ENCODE measurements at places on chromosomes 3 and 15. TPM values are rescaled to one million over a fixed set of nuclear protein-coding genes. Genes with fewer than 3 reads are reported as not detected.
A peak's percentile ranks its signal among the peaks of the same experiment; 100 is the strongest.

GRCh38 chr3:117537949-117538348 lies 828.4 kb downstream of the TUSC7 start:
- no peaks in the 10 kb centered on the region for H3K27me3 ChIP-seq
- no peaks in the 10 kb centered on the region for H3K36me3 ChIP-seq
- H3K4me1 ChIP-seq: no peaks in the 10 kb centered on the region
- no peak overlapping the region for H3K4me3 ChIP-seq

- H3K27ac ChIP-seq: no peak overlapping the region
- H3K4me3 ChIP-seq: no peak overlapping the region
- no peak for DNase-seq
- no peaks in the 10 kb centered on the region for H3K4me1 ChIP-seq
- no peaks in the 10 kb centered on the region for H3K36me3 ChIP-seq
Observed at GRCh38 chr3:29695643-29696198, 414.9 kb downstream of the RBMS3 start.

DNA sequence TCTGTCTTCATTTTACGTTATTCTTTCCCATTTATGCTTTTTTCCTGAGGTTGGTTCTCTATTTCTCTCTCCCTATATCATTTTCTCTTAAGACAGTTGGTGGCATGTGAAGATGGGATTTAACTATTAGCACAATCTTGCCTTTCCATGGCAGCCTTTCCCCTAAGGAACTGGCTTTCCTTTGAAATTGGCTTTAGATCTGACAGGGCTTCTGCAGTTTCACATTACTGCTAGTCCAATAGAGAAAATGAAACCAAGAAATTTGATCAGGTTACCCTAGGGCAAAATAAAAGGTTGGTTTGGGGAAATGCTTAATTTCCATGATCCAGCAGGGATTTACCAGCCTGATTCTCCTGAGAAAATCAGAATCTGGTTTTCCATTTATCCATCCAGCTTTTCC lies 22.7 kb upstream of the CHL1 start:
- no peaks in the 10 kb centered on the region for H3K36me3 ChIP-seq
- H3K4me3 ChIP-seq: no peak overlapping the region
- H3K4me1 ChIP-seq: no peaks in the 10 kb centered on the region
- no peak for DNase-seq
- no peak overlapping the region for H3K27ac ChIP-seq
- no peaks in the 10 kb centered on the region for H3K27me3 ChIP-seq

GRCh38 chr3:191762323-191762960 lies 301.5 kb downstream of the PYDC2 start:
- H3K4me1 ChIP-seq: no peaks in the 10 kb centered on the region
- H3K27me3 ChIP-seq: no peaks in the 10 kb centered on the region
- H3K27ac ChIP-seq: no peak overlapping the region
- H3K36me3 ChIP-seq: no peaks in the 10 kb centered on the region

DNA sequence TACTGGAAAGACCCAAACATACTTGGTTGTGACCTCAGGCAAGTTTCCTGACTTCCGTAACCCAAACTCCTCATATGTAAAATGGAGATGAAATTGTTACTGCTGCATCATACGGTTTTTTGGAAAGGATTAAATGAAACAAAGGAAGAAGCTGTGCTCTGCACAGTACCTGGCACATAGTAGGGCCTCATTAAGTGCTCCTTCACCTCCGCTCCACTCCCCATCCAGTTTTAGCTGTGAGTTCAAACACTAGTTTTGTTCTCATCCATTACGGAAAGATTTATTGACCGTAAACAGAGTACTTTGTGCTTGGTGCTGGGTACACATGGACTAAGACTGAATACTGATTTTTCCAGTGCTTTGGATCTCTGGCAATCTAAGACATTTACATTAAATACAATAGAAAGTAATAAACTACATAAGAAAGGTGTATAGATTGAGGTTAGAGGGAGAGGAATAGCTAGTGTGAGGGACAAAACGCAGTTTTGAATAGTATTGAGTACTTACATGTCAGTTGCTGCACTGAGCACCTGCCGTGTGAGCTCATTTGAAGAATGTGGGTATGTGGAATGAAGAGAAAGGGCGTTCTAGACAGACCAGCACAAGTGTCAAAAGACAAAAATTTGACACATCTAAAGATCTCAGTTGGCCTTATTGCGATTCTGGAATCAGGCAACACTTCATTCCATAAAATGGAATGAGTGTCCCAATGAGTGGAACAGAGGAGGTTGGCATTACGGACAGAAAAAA lies 594 bp upstream of the ICE2 start:
- no peak for DNase-seq
- no peaks in the 10 kb centered on the region for H3K27me3 ChIP-seq
- H3K27ac ChIP-seq: peak overlapping the region; percentile 84
- H3K4me1 ChIP-seq: peaks cover 4% of the 10 kb centered on the region
- H3K36me3 ChIP-seq: no peaks in the 10 kb centered on the region

DNA sequence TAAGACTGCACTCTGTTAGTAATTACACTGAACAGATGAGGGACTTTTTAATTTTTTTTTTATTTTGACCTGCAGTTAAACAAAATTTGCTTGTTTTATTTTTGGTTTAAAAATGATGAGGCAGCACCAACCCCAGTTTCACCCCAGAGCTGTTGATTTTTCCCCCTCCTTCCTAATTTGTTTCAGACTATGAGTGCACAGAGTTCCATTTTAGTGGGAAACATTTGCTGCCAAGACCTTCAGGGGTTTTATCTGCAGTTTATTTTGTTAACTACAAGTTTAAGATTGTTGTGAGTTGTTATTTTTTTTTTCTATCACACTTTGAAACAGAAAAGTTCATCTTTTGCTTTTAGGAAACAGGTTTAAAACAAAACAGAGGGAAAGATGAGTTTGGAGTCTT lies 455.9 kb upstream of the NR2F2 start:
- H3K27ac ChIP-seq: no peak overlapping the region
- no peaks in the 10 kb centered on the region for H3K27me3 ChIP-seq
- H3K4me1 ChIP-seq: peaks cover 9% of the 10 kb centered on the region
- DNase-seq: no peak
- no peak overlapping the region for H3K4me3 ChIP-seq

DNA sequence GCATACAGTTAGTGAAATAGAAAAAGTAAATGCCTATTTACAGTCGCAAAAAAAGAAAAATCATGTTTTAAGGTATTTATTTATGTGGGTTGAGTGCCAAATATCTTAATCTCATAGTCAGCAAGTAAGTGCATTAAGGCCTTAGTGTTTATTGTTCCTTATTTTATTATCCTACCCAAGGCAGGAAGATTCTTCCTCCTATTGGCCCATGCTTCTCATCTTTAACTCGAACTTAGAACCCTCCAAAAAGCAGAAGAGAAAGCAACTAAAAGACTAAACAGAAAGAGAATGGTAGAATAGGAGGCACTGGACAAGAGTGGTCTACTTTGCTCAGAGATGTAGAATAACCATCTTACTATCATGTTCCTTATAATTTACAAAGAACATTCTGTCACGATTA lies 7.5 kb downstream of the RFX7 start:
- no peak overlapping the region for H3K4me3 ChIP-seq
- no peak overlapping the region for H3K27ac ChIP-seq
- no peaks in the 10 kb centered on the region for H3K4me1 ChIP-seq
- H3K36me3 ChIP-seq: no peaks in the 10 kb centered on the region
- H3K27me3 ChIP-seq: no peaks in the 10 kb centered on the region

- DNase-seq: no peak
- no peak overlapping the region for H3K4me3 ChIP-seq
- peaks cover 19% of the 10 kb centered on the region for H3K36me3 ChIP-seq
- no peaks in the 10 kb centered on the region for H3K4me1 ChIP-seq
- no peaks in the 10 kb centered on the region for H3K27me3 ChIP-seq
Observed at GRCh38 chr15:61871926-61872522, 188.2 kb downstream of the VPS13C start.

- H3K27me3 ChIP-seq: no peaks in the 10 kb centered on the region
- H3K27ac ChIP-seq: peak overlapping the region; percentile 29
- H3K4me3 ChIP-seq: no peak overlapping the region
- peaks cover 5% of the 10 kb centered on the region for H3K4me1 ChIP-seq
- no peak for DNase-seq
- no peaks in the 10 kb centered on the region for H3K36me3 ChIP-seq
Observed at GRCh38 chr15:67114846-67115585, 49.6 kb downstream of the SMAD3 start.

GRCh38 chr3:172040981-172041963 lies 1.9 kb downstream of the FNDC3B start:
- peak overlapping the region; percentile 76 for H3K4me3 ChIP-seq
- peaks cover 6% of the 10 kb centered on the region for H3K4me1 ChIP-seq
- no peaks in the 10 kb centered on the region for H3K36me3 ChIP-seq

- H3K27me3 ChIP-seq: no peaks in the 10 kb centered on the region
- H3K4me1 ChIP-seq: no peaks in the 10 kb centered on the region
- H3K36me3 ChIP-seq: no peaks in the 10 kb centered on the region
Observed at GRCh38 chr15:91950054-91950453, 96.5 kb downstream of the SLCO3A1 start.

DNA sequence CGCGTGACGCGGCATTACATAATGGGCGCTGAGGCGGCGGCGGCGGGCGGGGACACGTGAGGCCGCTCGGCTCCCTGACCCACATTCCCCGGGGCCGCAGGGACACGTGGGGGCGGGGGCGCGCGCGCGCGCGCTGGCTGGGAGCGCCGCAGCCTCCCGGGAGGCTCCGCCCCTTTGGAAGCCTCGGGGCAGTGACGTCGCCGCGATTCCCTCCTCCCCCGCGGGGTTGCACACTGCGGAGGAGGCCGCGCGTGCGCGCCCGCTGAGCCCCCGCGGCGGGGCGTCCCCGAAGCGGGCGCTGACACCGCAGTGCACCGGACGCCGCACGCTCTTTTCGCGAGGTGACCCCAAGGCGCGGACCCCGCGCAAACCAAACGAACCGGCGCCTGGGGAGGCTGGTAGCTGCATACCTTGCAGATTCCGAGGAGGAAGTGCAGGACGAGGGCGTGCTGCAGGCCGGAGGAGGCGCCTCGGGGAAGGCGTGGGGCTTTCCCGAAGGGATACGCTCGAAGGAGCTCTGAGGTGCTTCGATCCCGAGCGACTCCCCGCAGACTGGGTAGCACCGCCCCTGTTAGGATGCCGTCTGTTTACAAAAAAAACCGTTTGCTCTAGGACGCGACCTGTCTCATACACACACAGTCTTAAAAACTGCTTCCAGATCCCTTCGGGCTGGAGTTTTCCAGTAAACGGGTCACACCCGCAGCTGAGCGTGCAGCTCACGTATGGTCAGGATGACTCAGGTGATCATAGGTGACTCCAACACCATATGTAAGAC lies 1.0 kb downstream of the NR1D2 start:
- H3K36me3 ChIP-seq: no peaks in the 10 kb centered on the region
- DNase-seq: peak; percentile 99
- H3K27me3 ChIP-seq: no peaks in the 10 kb centered on the region
- peaks cover 26% of the 10 kb centered on the region for H3K4me1 ChIP-seq
- H3K4me3 ChIP-seq: peak overlapping the region; percentile 83

GRCh38 chr3:124886168-124887056 lies 753 bp downstream of the ITGB5 start:
- H3K4me3 ChIP-seq: peak overlapping the region; percentile 33
- H3K4me1 ChIP-seq: peaks cover 5% of the 10 kb centered on the region
- H3K36me3 ChIP-seq: no peaks in the 10 kb centered on the region
- DNase-seq: peak; percentile 56
- H3K27ac ChIP-seq: peak overlapping the region; percentile 90
- no peaks in the 10 kb centered on the region for H3K27me3 ChIP-seq

DNA sequence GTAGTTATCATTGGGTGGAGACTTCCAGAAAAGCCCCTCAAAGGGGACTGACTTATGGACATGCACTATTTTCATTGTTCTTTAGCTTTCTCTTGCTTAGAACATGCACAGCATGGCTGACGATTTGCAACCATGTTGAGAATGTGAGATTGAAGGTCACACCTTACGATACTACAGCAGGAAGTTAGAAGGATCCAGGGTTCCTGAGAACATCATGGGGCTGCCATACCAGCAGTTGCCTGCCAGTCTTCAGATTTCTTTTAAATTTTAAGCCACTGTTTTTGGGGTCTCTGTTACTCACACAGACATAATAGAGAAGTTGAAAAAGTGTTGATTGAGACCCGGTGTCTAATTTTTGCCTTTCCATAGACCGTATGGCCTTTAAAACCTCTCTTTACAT lies 396.5 kb downstream of the MECOM start:
- no peaks in the 10 kb centered on the region for H3K36me3 ChIP-seq
- peaks cover 1% of the 10 kb centered on the region for H3K4me1 ChIP-seq
- H3K27me3 ChIP-seq: no peaks in the 10 kb centered on the region
- no peak overlapping the region for H3K27ac ChIP-seq
- no peak overlapping the region for H3K4me3 ChIP-seq

DNA sequence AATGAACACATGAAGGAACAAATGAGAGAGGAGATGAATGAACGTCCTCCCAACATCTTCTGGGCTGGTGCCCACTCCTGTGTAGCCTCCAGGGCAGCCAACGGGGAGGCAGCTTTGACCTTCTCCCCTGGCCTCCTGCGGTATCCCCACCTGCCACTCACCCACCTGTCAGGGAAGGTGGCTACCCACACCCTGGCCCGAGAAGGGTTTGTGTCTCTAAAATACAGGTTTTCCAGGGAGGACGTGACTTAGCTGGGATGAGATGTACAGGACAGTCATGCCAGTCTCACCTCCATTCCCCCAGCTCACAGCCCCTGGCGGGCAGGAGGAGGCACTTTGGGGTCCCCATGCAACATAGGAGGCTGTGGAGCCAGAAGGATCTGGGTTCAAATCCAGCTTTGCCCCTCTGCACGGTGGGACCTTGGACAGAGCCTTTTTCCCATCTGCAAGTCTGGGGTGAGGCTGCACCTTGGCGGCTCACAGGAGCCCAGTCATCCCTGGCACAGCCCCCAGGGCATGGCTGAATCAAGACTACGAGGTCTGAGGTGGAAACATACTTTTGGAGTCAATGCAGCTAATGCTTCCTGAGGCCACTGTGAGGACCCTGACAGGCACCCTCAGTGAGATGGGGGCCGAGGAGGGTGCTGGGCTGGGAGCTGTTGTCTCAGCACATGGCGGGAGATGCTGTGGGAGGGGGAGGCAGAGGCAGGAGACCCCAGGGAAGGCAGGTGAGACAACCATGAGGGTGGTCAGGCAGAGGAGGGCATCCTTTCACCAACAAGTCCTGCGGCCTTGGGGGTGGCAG lies 11.1 kb upstream of the PLXND1 start:
- no peaks in the 10 kb centered on the region for H3K36me3 ChIP-seq
- H3K4me1 ChIP-seq: peaks cover 41% of the 10 kb centered on the region
- no peaks in the 10 kb centered on the region for H3K27me3 ChIP-seq
- DNase-seq: no peak
- no peak overlapping the region for H3K4me3 ChIP-seq

GRCh38 chr3:174937478-174937877 lies 78.3 kb downstream of the NAALADL2 start:
- H3K4me3 ChIP-seq: no peak overlapping the region
- no peak overlapping the region for H3K27ac ChIP-seq
- DNase-seq: no peak
- H3K4me1 ChIP-seq: no peaks in the 10 kb centered on the region
- H3K27me3 ChIP-seq: no peaks in the 10 kb centered on the region

GRCh38 chr3:160105907-160106584 lies 117.4 kb downstream of the IL12A start:
- H3K36me3 ChIP-seq: no peaks in the 10 kb centered on the region
- no peak overlapping the region for H3K27ac ChIP-seq
- H3K27me3 ChIP-seq: no peaks in the 10 kb centered on the region
- DNase-seq: no peak
- no peaks in the 10 kb centered on the region for H3K4me1 ChIP-seq

- H3K27ac ChIP-seq: peak overlapping the region; percentile 35
- no peak for DNase-seq
- peaks cover 11% of the 10 kb centered on the region for H3K36me3 ChIP-seq
- peaks cover 23% of the 10 kb centered on the region for H3K4me1 ChIP-seq
Observed at GRCh38 chr3:141403576-141403975, 35.3 kb downstream of the ZBTB38 start.

The CCR2 gene
- 8.1 TPM for total RNA-seq

The CCDC13 gene
- 5.3 TPM for total RNA-seq

The CXCR6 gene
- 2.7 TPM for total RNA-seq

The RPL32 gene
- 1,227 TPM for total RNA-seq

The ALG1L2 gene
- 0.82 TPM for total RNA-seq

The CPNE9 gene
- 0.16 TPM for total RNA-seq

The AKAP13 gene
- total RNA-seq: 174 TPM

All from kidney (tissue), 22 donors.